GM19239 (cell line): ENCODE measurements at places on chromosomes 13 and 19.

GRCh38 chr19:17871878-17872250 lies at the start of gene SLC5A5:
SLC5A5 (plus strand) TSS chr19:17871945; CDS start chr19:17872320, 375 bp downstream.
- no peak for DNase-seq

DNA sequence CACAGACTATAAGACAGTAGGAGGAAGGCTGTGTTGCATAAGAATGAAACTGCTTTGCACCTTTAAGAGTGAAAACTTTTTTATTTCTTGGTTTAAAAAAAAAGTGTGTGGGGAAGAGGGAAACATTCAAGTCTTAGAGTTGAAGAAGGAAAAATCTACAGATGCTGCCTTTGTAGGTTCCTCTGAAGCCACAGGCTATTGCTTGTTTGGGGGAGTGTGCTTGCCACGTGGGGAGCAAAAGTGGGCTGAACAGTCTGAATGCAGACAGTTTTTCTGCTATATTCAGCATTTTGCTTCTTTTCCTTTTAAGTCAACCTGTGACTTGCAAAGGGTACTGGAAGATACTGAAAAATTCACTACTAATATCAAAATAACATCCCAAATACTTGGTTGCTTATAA lies 36.9 kb downstream of the EFNB2 start:
- no peak for DNase-seq

GRCh38 chr13:104015646-104016396 lies 949.6 kb upstream of the SLC10A2 start:
- no peak for DNase-seq

DNA sequence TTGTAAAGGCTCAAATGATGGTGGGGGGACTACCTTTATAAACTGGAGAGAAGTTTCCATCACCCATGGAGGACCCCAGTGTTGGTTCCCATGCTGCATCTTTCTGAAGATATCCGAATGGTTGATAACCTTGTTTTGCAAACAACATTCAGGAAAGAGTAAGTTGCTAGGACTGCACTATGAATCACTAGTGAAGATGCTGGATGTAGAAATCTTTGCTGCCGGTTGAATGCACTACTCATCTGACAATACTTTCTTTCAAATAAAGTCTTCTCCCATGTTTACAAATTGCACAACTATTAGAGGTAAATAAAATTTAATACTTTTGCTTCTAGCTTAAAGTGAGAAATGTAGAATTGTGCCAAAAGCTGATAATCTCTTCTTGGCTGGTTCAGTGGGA lies 198.4 kb upstream of the SLITRK6 start:
- no peak for DNase-seq

GRCh38 chr13:113969973-113970611 lies 3.8 kb downstream of the C13orf46 start:
- no peak for DNase-seq

GRCh38 chr19:19657397-19657783 lies 6.1 kb downstream of the ATP13A1 start:
- peak; percentile 4 for DNase-seq

DNA sequence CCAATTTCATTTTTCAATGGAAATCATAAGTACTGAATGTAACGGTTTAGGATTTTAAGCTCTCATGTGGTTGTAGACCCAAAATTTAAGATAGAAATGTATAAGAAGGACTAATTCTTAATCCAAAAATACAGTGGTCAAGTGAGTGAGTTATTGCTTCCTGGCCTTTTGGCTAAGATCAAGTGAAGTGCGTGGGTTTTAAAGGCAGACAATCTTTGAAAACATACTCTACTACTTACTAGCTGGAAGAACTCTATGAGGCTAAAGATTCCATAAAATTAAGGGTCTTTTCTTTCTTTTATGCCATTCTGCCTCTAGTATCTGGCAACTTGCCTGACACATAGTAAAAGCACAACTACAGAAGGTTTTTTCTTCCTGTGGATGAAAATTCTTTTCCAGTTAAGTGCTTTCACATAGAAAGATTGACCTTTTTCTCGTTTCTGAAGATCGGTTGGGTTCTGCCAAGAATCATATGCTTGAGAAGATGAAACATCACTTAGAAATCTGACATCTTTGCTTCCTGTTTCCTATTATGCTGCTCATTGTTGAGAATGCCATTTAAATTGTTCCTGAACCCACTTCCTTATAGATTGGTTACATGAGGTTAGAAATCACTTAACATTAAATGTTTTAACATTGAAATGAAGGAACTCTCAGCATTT lies 26.4 kb upstream of the SCEL start:
- DNase-seq, result no peak

DNA sequence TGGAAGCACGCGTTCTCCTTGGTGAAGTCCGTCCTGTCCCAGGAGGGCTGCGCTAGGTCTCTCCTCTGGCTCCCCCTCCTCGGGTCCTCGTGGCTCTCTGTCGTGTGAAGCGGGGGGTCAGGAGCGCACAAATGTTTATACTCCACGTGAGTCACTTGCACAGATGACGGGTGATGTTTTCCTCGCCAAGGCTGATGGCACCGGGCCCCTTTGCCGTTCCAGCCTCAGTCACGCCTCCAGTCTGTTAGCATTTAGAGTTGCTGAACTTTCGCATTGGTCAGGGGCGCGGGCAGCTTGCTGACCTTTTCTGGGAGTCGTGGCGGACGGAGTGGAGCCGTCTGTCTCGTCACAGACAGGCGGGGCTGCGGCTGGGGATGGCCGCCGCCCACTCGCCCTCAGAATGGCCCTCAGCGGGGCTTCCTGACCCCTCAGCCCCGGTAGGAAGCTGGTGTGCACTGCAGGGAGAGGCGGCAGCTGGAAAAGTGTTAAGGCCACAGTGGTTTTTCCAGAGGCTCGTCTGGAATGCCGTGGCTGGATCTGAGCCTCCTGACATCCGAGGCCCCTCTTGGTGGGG lies 13.7 kb downstream of the KLHL26 start:
- DNase-seq, result no peak

GRCh38 chr13:40340368-40341095 lies 325.9 kb downstream of the FOXO1 start:
- no peak for DNase-seq

GRCh38 chr13:97116754-97117153 lies 105.4 kb upstream of the MBNL2 start:
- DNase-seq, result no peak

DNA sequence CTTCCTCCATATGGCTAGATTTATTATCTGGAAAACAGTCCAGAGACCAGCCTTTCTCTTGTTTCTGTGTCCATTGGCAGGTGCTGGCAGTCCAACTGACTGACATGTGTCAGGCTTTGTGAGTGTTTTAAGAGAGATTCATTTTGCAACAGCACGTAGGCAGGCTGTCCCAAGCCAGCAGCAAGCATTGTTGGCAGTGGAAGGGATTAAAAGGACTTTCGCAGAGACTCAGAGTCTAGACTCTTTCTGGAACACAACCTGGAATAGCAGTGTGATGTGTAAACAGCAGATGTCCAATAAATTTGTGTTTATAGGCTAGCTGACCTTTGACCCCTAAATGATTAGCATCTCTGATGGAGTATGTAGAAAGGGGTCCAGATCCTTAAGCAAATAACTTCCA lies 222.2 kb upstream of the SERP2 start:
- no peak for DNase-seq

DNA sequence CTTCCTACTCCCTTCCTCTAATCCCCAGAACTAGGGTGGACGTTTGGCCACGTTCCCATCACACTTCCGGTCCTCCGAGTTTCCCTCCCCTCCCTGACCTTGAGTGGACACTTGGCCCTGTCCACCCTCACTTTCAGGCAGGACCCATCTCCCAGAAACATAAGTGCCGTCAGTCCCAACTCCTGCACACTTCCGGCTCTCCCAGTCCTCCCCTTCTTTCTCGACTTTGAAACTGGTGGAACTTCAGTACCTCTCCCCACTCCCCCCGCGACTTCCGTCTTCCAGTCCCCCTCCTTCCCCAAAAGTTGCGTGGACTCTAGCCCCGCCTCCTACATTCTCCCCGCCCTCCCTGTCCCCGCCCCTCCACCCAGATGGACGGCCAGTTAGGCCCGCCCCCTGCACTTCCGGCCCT lies 278 bp upstream of the ZNF274 start:
- DNase-seq, result peak; percentile 71

DNA sequence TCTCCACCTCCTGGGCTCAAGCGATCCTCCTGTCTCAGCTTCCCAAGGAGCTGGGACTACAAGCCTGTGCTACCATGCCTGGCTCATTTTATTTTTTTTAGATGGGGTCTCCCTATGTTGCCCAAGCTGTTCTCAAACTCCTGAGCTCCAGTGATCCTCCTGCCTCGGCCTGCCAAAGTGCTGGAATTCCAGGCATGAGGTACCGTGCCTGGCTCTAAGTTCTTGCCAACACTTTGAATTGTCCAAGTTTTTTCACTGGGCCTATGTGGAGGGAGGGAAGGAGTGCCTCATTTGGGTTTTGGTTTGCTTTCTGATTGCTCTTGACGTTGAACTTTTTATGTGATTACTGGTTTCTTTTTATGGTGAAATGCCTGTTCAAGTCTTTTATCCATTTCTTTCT lies 4.4 kb upstream of the UNC13A start:
- DNase-seq, result no peak

GRCh38 chr19:27647423-27647822 lies 1565.5 kb downstream of the UQCRFS1 start:
- no peak for DNase-seq

- no peak for DNase-seq
These were observed 6.2 kb downstream of the NPHS1 start for GRCh38 chr19:35846038-35846668.

- no peak for DNase-seq
These were observed 1.1 kb downstream of the DACH1 start for GRCh38 chr13:71865874-71866334.

DNA sequence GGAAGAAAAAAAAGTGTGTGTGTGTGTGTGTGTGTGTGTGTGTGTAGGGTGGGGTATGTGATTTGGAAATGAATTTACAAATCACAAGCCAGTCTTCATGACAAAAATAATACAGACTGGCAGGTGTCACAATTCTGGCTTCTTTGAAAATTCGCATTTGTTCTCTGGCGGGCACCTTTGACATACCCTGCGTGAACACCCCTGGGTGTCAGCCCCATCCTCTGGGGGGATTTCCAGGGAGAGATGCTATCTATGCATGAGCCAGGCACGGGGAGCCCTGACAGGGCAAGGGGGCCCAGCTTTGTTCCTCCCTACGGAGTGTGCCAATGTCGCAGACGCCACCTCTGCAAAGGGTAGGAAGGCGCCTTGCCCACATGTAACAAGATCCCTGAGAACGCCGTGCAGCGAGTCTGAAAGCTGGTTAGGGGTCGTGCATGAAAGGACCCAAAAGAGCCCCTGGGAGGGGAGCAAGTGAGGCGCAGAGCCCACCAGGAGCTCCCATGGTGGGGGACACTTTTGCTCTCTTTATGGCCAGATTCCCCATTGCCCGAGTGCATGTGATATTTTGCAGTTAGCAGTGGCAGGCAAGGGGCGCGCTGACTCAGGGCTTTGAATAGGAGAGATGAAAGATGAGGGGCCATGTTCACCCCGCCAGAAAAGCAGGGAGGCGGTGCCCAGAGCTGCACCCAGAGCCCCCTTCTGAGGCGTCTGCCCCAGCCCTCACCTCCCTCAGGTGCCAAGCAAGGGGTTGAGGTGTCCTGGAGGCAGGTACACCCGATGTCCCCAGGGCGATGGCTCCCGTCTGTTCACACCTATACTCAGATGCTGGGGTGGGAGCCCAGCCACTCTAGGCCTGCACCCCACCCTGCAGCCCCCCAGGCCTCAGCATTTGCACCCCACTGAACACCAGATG lies 45.3 kb downstream of the KLF2 start:
- no peak for DNase-seq

GRCh38 chr19:7868326-7868670 lies 5.9 kb downstream of the PRR36 start:
- no peak for DNase-seq

GRCh38 chr13:111924678-111925075 lies 142.3 kb upstream of the SOX1 start:
- DNase-seq, result no peak

- DNase-seq, result no peak
These were observed 7.4 kb downstream of the PTOV1 start for GRCh38 chr19:49858088-49858985.
